CD4-positive, CD25-positive, alpha-beta regulatory T cell (primary cell): ENCODE measurements at places on chromosomes 5 and 9.

DNA sequence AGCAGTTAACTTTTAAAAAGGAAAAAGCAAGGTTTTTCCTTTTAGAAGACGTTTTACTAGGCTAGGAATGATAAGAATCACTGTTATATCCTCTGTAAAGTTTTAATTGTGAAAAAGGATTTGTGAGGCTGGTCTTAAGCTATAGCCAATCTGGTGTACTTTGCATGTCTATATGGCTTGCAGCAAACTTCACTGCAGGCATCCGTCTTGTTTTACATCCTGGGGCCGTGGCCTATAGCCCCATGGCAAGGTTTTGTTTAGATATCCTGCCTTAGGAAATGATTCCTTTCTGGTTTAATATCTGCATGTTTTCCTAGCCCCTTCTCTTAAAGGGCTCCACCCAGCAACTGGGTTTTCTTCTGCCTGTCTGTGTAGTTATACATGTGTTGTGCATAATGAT is 272.8 kb downstream of the ICE1 start:
- DNase-seq = no peak

DNA sequence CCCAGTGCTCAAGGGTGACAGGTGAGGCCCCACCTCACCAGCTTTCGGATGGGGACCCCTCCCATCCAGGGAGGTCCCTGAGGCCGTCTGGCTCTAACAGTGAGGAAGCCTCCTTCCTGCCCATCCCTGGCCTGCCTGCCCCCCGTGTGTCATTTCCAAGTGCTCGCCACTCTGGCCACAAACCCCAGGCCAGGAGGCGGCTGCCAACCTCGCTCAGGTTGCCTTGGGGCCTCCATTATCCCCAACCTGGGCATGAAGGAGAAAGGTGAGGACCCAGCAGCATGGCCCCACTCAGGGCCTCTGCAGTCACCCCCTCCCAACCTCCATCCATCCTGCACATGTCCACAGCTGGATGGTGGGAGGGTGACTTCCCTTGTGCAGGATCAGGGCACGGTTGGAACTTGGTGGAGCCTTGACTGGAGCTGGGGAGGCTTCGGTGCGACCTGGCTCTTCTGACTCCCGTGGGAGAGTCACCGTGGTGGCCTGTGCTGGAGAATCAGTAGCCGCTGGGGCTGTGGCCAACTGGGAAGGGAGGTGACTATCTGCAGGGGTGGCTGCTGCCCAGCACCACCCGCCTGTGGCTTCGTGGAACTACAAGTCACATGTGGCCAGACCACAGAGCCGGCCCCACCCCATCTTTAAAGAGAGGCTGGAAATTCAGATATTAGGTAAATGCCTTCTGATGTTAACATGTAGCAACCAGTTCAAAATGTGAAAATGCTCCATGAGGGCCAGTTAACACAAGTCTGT is 37.5 kb upstream of the GFPT2 start:
- no peak for DNase-seq

GRCh38 chr5:57650360-57651069 is 167.9 kb upstream of the ACTBL2 start:
- DNase-seq = peak; percentile 31

GRCh38 chr9:37582548-37583157 is 6.5 kb upstream of the FBXO10 start:
- DNase-seq = no peak

DNA sequence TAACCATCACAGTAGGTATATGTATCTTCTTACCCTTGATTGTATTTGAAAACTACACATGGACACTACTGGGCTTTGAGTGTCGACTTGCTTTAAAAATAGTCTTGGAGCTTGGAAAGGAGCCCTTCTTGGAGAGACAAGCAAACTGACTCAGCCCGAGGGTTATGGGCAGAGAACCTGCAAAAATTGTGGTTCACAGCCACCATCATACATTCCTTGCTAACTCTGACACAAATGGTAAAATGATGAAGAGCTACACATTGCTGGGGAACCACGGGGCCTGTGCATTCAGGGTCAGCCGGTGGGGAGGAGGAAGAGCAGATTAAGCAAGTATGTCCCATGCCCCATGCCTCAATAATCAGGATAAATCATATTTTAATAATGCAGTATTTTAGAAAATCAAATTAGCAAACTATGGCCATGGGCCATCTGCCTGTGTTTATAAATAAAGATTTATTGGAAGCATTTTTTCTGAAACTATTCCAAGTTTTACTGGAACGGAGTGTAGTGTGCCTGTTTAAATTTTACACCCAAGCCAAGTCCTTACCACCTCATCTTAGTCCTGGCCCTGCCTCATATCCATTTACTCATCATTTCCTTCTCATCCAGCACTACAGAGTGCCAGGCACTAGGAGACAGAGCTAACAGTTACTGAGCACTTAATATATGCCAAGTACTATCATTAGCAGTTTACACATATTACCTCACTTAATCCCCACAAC is 195.7 kb downstream of the PALM2AKAP2 start:
- DNase-seq = no peak

- DNase-seq = no peak
Measured at GRCh38 chr5:14696057-14696456, 31.5 kb downstream of the OTULIN start.

DNA sequence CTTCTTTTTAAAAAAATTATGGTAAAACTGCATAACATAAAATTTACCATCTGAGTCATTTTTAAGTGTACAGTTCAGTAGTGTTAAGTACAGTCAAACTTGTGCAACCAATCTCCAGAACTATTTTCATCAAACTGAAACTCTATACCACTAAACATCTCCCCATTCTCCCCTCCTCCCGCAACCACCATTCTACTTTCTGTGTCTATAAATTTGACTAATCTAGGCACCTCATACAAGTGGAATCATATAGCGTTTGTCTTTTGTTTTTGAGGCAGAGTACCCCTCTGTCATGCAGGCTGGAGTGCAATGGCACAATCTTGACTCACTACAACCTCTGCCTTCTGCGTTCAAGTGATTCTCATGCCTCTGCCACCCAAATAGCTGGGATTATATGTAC is 24.0 kb upstream of the EBF1 start:
- DNase-seq = no peak

- DNase-seq = no peak
Measured at GRCh38 chr5:167358868-167359492, 932.5 kb upstream of the WWC1 start.

- no peak for DNase-seq
Measured at GRCh38 chr5:156245895-156246294, 81.1 kb upstream of the SGCD start.

- DNase-seq = no peak
Measured at GRCh38 chr5:157582731-157583620, 7.4 kb upstream of the ADAM19 start.

DNA sequence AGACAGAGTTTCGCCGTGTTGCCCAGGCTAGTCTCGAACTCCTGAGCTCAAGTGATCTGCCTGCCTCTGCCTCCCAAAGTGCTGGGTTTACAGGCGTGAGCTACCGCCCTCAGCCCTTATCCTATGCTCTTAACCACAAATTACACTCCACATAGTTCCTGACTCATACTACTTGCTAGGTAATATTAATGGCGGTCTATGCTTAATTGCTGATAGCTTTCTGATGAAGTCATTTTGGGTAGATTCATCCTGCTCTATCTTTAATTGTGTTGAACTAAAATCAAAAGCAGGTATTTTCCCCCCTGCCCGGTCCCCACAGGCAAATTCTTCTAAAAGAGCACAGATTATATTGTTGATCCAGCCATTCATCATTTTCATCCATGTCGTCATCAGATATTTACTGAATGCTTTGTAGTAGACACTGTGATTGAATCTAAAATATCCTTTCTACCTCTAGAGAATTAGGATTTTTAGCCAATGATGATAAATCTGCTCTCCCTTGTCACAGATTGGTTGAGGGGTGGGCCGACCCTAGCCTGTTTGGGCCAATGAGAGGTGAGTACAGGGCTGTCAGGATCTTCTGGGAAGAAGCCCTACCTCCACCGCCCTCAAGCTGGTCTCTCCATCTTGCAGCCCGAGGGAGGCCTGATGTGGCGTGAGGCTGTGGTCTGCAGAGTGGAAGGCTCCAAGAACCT is 144.8 kb downstream of the NR3C1 start:
- no peak for DNase-seq

- no peak for DNase-seq
Measured at GRCh38 chr5:161273410-161273809, 273.1 kb downstream of the GABRB2 start.
